Posterior cingulate gyrus (tissue), 11 donors: ENCODE measurements at places on chromosomes 5 and 9.

- DNase-seq: no peak
These were observed 75.4 kb downstream of the NUDT12 start for GRCh38 chr5:103487218-103487617.

GRCh38 chr9:87294126-87294525 lies 203.5 kb upstream of the DAPK1 start:
- no peak for DNase-seq

DNA sequence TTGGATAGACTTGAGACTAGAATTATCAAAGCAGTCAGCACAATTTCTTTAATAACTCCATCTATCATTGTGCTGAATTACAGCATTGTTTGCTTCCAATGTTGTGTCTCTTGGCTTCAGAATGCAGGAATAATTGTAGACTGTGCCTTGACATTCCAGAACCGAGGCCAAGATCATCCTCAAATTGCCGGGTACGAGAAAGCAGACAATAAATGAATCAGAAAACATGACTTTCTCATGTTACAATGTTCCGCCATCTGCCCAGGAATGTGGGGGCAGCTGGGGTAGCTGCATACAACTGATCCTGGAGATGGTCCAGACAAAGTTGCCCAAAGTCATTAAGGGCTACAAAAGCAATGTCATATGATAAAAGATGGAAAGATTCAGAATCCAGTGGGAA lies 206.2 kb upstream of the SGCD start:
- DNase-seq: no peak

DNA sequence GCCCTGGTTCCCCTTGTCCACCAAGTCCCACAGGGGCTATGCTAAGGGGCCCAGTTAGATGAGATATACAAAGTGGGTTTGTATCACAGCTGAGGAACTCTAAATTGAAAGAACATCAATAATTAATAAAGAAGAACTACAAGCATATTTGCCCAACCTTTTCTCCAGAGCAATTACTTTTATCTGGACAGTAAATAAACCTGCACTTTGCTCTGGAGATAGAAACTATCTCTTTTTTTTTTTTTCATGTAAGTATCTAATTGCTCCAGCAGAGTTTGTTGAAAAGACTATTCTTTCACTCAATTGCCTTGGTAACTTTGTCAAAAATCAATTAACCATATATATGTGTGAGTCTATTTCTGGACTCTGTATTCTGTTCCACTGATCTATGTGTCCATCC lies 6.0 kb upstream of the CDKN2AIPNL start:
- no peak for DNase-seq

GRCh38 chr9:5489630-5490490 lies 20.5 kb upstream of the PDCD1LG2 start:
- no peak for DNase-seq

DNA sequence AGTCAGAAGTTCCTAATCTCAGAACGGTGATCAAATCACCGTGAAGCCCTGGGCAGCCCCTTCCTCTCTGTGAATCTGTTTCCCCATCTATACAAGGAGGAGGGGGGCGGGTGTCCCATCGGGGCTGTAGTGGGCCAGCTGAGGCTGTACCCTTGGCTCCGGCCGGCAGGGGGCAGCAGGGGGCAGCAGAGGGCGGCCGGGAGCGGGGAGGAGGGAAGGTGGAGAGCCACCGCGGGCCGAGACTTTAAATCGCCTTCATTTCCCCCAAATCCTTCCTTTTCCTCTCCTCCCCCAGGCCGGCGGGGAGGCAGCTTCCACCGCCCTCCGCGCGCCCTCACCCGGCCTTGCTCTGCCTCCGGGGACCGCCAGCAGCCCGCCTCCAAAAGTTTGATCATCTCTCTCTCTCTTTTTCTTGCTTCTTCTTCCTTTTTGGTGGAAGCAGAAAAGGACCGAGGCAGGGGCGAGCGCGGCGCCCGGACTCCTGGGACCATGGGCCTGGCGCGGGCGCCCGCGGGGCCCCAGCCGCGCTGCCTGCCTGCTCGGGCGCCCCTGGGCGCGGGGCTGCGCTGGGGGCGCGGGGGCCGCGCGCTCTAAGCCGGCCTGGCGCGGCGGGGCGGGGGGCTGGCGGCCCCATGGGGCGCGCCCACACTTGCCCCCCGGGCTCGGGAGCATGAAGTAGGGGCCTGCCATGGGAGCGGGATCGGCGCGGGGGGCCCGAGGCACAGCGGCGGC lies at the start of gene COL27A1:
TSS of gene COL27A1 (plus strand) at position 275 of the 732 bp plus-strand sequence. CDS start at position 689, 414 bp downstream.
- DNase-seq: peak; percentile 53
